ENCODE measurements at places on chromosomes 4 and X. TPM values are rescaled to one million over a fixed set of nuclear protein-coding genes. Genes with fewer than 3 reads are reported as not detected.
A peak's percentile ranks its signal among the peaks of the same experiment; 100 is the strongest.

GRCh38 chr4:23114538-23114937, 421.8 kb downstream of the GBA3 start:
- DNase-seq, result no peak

- no peak for DNase-seq
Observed at GRCh38 chr4:119835613-119835910, 207.0 kb upstream of the PDE5A start.

DNA sequence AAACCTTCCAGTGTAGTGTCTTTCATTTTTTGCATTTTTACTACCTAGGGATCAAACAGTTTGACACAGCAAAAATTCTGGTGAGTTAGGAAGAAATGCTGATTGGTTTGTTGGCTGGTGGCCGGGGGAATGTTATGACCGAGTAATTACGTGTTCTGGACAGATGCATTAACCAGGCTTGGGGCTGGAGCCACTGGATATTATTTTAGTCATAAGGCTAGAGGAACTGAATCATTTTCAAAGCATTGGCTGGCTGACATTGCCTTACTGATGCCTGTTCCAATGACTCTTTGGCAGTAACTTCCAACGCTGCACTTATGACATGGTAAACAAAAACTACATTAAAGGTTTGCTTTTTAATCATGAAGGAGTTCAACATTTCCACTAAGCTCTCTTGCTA, 84.6 kb downstream of the FBXO8 start:
- no peak for DNase-seq

DNA sequence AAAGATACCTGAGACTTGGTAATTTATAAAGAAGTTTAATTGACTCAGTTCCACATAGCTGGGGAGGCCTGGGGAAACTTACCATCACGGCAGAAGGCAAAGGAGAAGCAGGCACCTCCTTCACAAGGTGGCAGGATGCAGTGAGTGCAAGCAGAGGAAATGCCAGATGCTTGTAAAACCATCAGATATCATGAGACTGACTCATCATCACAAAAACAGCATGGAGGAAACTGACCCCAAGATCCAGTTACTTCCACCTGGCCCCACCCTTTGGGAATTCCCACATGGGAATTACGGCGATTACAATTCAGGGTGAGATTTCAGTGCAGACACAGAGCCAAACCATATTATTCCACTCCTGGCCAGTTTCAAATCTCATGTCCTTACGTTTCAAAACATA, 514.7 kb upstream of the SPANXN1 start:
- DNase-seq, result no peak

GRCh38 chr4:88029556-88029955, 22.1 kb downstream of the PKD2 start:
- DNase-seq, result no peak

- DNase-seq, result no peak
Observed at GRCh38 chr4:25133132-25133531, 27.1 kb downstream of the SEPSECS start.

- DNase-seq, result no peak
Observed at GRCh38 chr4:27267339-27267969, 406.8 kb downstream of the STIM2 start.

- DNase-seq, result no peak
Observed at GRCh38 chrX:153488231-153488914, 6.4 kb upstream of the BGN start.

DNA sequence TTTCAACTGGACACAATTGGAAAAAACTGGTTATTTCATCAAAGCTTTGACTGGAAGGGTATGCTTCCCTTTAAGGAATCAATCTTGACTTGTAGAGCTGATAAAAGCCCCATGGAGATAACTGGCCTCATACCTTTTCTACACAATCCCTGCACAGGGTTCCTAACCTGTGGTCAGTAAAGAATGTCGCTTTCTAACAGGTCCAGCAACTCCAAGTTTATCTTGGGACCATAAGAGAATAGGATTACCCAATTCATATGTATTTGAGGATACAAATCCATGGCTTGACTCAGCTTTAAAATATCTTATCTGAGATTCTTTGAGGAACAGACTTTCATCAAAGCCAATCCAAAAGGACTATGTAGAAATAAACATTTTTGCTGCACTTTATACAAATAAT, 1399.8 kb upstream of the PABPC4L start:
- DNase-seq, result no peak

- no peak for DNase-seq
Observed at GRCh38 chr4:73109493-73109892, 40.0 kb upstream of the COX18 start.

DNA sequence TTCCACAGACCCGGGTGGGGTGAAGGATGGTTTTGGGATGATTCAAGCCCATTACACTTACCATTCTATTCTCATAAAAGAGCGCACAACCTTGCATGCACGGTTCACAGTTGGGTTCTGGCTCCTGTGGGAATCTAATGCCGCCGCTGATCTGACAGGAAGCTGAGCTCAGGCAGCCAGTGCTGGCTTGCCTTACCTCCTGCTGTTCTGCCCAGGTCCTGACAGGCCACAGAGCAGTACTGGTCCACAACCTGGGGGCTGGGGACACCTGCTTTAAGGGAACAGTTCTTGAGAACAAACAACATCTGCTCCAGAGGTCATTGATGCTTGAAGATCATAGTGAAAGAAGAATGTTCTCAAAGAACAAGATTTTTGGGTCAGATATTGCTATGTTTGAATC, 8.0 kb upstream of the HS3ST1 start:
- DNase-seq, result no peak

DNA sequence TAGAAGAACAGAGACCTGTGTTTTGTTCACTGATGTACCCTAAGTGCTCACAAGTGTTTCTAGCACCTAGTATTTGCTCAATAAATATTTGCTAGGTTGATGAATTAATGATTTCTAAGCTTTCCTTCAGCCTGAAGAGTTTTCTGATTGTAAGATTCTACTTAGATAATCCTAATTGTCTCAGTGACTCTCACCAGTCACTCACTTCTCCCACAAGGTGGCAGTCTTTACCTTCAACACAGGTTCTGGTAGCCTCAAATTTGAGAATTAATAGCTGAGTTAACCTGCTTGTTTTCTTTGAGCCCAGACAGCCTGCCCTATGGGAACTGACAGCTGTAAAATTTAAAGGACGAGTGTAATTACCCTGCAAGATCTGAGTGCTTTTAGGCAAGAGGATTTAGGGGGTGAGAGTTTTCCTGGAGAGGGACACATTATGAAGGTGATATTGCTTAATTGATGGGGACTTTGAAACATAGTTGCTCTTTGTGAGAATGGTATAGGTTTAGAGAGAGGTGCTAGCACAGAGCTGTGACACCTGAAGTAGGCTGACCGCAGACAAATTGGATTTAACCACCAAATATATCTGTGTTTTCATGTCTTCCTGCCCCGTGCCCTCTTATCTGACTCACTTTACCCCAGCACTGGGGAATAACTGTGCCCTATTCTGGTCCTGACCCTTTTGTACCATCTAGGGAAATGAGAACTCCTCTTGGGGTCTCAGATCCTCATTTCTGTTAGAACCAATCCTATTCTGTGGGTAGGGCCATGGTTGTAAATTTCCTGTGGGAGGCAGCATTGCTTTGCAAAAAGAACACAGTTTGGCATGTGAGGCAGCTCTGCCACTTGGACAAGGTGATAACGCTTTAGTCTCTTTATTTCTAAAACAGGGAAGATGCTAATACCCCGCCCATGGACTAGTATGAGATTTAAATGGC, 27.7 kb downstream of the CD38 start:
- peak; percentile 88 for DNase-seq

DNA sequence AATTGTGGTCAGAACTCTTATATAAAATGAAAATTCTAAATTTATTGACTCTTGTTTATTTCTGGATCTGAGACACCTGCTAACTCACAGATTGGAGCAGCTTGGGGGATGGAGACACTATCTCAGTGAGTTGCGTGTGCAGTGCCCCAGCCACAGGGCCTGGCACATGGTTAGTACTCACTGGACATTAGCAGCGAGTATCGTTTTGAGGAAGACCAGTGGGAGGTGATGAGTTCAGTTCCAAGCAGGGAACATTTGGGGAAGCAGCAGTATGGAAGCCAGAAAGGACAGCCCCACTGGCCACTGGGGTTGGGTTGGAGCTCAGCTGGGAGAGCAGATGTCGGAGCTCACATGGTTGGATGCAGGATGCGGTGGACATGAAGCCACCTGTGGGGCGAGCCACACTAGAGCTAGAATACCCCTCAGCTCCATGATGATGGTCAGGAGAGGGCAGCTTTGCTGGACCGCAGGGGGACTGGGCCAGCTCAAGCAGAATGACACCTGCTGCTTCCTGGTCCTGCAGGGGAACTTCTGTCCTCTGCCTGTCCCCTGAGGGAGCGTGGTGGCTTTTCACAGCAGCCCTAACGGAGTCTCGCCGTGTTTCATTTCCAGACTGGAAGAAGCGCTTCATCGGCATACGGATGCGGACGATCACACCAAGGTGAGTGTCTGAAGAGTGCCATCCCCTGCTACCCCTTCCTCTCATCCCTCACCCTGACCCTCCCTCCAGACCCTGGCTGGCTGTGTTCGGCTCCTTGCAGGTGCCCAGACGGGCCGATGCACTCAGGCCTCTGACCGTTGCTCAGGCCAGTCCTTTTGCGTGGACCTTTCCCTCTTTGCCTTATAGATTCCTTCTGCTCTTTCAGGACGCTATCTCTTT, 32.5 kb downstream of the HTRA3 start:
- no peak for DNase-seq

- DNase-seq, result no peak
Observed at GRCh38 chr4:68011684-68012083, 48.4 kb upstream of the TMPRSS11A start.

DNA sequence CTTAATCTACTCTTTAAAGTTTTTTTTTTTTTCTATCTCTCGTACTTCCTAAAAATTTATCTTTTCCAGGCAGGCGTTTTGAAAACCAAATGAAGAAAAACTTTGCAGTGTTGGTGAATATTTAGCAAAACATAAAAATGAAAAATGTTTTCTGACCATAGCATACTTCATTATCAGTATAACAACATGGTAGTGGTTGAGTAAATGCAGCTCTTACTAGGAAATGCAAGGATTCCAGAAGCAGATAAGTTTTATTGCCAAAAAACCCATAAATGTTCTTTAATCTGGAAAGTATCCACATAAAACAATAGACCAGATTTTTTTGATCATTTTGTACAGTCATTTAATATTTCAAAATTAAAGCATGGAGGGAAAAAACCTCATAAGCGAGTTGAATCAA, 136.9 kb upstream of the GUCY1A1 start:
- DNase-seq, result peak; percentile 60

The ADGRG2 gene
- total RNA-seq, result not detected

The PDLIM3 gene
- total RNA-seq, result under 0.01 TPM

The LRRC66 gene
- total RNA-seq, result not detected

The STBD1 gene
- total RNA-seq, result 1.9 TPM

The TMEM31 gene
- total RNA-seq, result not detected

The UBA1 gene
- 224 TPM for total RNA-seq

The OTUD6A gene
- total RNA-seq, result not detected

The RTL5 gene
- total RNA-seq, result 4.6 TPM

The DCAF8L2 gene
- total RNA-seq, result not detected

The C1QTNF7 gene
- not detected for total RNA-seq

The SORCS2 gene
- under 0.01 TPM for total RNA-seq

All from hematopoietic multipotent progenitor cell (in vitro differentiated cells).